ENCODE measurements at places on chromosomes 2 and 18.

DNA sequence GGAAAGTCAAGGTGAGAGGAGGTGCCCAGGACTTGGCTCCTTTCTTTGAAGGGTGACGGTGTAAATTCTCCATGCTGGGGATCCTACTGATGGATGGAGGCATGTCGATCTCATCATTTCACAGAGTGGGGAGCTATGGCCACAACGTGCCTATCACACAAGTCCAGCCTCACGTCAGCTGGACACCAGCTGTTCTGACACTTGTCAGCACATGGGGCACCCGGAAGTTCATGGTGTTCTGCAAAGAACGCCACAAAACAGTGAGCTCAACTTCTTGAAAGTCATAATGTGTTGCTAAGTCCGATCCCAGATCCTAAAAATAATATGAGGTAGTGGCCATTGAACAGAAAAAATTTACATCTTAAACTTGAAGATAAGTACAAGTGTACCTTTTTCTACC is 12.3 kb downstream of the PAX8 start:
- DNase-seq, result no peak

DNA sequence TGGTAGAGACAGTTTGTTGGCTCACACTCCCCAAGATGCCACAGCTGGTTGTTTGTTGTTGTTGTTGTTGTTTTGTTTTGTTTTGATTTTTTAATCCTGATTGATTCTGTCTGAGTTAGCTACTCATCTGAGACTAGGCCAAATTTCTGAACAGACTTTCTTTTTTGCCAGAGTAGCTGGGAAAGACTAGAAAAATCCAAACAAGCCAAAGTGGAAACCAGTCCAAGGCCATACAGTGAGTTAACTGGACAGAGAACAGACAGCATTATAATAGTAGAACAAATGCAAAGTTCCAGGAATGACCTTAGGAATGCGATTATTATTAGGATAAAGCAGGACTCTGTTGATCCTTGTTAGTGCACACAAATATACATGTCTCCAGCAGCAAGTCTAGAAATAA is 43.8 kb upstream of the CYP26B1 start:
- DNase-seq, result no peak

DNA sequence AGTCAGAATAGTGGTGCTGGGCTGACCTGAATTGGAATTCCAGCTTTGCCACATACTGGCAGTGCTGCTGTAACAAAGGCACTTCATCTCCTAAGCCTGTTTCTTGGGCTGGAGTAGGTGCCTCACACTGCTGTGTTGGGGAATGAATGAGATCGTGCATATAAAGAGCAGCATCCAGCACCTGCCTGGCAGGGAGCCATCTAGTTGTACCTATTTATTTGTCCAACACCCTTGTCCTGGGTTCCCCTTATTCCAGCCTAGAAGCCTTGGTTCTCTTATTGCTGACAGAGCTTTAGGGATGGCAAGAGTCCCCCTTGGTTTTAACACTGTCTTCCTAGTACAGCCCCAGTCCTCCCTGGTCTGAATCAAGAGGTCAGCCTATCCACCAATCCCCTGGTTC is 275.3 kb upstream of the RAB12 start:
- no peak for DNase-seq

- DNase-seq, result no peak
Measured at GRCh38 chr2:102470168-102470567, 2.9 kb upstream of the SLC9A4 start.

- no peak for DNase-seq
Measured at GRCh38 chr18:27054926-27055325, 130.2 kb downstream of the CHST9 start.

GRCh38 chr2:226409134-226409533 is 390.5 kb downstream of the IRS1 start:
- no peak for DNase-seq

DNA sequence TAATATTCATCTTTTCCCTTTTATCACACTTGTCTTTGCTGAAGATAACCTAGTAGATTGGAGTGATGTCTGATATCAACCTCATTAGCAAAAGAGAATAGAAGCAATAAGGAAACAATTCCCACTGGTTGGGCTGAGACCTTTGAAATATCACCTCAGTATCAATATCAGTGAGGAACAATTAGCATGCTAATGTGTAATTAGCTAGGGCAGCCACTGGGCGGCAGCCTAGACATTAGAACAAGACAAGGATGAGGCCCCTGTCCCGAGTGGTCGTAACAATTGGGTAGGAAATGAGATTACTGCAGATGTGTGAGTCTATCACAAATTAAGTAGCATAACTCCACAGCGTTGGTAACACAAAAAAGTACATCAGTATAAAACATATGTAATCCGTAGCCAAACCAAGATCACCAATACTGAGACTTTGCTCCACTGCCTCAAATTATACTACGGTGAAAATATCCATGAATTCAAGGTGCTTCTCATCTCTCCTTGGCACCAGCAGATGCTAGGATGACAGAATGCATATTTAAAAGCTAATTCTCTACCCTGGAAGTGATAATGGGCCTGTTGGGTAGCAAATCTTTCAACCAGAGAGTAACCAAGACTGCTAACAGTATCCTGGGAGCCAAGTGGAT is 99.1 kb downstream of the ALPK2 start:
- no peak for DNase-seq

GRCh38 chr2:224689539-224689938 is 26.6 kb downstream of the CCDC195 start:
- no peak for DNase-seq

GRCh38 chr2:170512266-170512665 is 202.9 kb upstream of the SP5 start:
- peak; percentile 58 for DNase-seq

- no peak for DNase-seq
Measured at GRCh38 chr2:241036964-241037421, 38.6 kb downstream of the SNED1 start.

- no peak for DNase-seq
Measured at GRCh38 chr2:110167326-110168000, 37.4 kb downstream of the NPHP1 start.

DNA sequence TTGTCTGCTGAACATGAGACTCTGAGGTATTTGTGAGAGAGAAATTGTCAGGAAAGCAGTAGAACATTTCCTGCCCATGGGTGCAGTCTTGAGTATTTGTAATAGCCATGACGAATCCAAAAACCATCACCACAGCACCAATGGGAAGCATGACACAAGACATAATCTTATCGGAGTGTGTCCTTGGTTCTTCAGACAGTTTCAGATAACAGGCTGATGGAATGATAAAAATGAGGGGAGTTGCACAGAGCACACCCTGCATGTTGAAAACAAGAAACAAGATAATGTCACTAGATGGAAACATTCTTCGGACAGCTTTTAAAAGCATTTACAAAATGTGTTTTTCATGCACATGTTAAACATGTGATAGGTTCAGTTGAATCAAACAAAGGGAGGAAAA is 56.9 kb downstream of the SLC38A11 start:
- DNase-seq, result no peak

GRCh38 chr2:207337234-207338219 is 171.8 kb upstream of the KLF7 start:
- no peak for DNase-seq

- DNase-seq, result no peak
Measured at GRCh38 chr2:10477443-10478297, 29.5 kb upstream of the ODC1 start.

- DNase-seq, result no peak
Measured at GRCh38 chr18:57543560-57543959, 42.9 kb downstream of the FECH start.

DNA sequence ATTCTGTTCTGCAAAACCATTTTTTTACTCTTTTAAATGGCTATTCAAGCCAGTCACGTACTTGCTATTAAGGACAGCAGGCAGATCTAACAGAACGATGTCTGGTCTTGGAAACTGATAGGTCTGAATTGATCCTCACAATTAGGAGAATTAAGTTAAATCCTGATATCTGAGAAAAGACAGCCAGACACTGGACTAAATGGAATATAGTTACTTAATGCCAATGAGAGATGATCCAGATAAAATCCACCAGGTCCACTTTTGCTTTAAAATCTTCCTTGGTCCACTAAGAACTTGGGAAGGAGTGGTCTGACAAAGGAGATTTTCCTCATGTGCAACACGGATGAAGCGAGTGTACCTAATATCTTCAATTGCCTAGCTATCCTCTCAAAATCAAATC is 86.9 kb downstream of the PLEKHM3 start:
- DNase-seq, result no peak

DNA sequence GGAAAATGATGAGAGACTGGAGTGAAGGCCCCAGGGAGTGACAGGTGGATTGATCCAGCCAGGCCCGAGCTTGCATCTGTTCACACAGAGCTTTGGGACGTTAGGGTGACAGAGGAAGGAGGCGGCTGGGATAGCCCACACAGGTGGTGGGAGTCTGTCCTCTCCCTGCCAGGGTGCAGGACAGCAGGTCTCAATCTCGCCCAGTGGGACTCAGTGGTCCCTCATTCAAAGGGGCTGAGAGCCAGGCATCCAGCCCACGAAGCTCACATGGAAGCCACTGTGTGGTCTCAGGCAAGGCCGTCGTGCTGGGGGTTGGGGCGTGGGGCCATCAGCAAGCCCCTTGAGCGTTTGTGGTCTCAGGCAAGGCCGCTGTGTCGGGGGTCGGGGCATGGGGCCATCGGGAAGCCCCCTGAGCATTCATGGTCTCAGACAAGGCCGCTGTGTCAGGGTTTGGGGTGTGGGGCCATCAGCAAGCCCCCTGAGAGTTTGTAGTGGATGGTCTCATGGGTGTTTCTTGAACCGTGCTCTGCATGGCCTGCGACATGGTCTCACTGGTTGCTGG is 8.3 kb downstream of the KCNG2 start:
- no peak for DNase-seq

GRCh38 chr2:20221555-20221973 is 3.4 kb downstream of the SDC1 start:
- no peak for DNase-seq

- DNase-seq, result no peak
Measured at GRCh38 chr2:135030826-135031225, 16.4 kb downstream of the MAP3K19 start.

DNA sequence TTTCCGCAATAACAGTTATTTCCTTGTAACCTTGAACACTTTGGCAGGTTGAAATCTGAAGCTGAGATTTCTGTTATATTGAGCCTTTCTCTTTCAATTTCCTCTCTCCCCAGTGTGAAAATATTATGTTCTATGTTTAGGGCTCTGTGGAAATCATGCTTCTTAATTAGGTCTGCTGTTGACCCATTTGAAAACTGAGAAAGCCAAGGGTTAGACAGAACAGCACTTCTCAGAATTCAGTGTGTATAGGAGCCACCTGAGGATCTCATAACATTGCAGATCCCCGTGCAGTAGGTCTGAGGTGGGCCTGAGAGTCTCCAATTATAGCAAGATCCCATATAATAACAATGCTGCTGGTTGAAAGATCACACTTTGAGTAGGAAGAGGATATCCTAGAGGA is 230.2 kb upstream of the NT5C1B start:
- DNase-seq, result no peak

GRCh38 chr2:96404446-96405373 is 69.1 kb downstream of the NCAPH start:
- DNase-seq, result peak; percentile 68

DNA sequence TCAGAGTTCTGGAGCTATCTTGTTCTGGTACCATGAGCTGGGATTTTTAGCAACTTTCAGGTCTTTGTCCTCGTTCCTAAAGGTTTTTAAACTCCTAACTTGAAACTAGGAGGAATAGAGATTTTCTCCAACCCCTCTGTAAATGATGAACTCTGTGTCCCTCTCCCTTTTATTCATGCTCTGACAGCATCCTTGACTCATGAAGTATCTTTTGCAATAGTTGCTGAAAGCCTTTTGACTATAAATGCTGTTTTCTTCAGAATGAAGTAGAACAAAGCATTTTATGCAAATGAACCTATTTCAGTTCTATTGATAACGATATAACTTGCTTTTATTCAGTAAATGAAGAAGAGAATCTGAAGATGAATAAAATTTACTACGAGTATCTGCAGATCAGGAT is 17.0 kb upstream of the MAPRE2 start:
- no peak for DNase-seq

GRCh38 chr2:191467113-191467512 is 210.8 kb upstream of the NABP1 start:
- no peak for DNase-seq

- no peak for DNase-seq
Measured at GRCh38 chr2:218261423-218262236, 815 bp downstream of the GPBAR1 start.

DNA sequence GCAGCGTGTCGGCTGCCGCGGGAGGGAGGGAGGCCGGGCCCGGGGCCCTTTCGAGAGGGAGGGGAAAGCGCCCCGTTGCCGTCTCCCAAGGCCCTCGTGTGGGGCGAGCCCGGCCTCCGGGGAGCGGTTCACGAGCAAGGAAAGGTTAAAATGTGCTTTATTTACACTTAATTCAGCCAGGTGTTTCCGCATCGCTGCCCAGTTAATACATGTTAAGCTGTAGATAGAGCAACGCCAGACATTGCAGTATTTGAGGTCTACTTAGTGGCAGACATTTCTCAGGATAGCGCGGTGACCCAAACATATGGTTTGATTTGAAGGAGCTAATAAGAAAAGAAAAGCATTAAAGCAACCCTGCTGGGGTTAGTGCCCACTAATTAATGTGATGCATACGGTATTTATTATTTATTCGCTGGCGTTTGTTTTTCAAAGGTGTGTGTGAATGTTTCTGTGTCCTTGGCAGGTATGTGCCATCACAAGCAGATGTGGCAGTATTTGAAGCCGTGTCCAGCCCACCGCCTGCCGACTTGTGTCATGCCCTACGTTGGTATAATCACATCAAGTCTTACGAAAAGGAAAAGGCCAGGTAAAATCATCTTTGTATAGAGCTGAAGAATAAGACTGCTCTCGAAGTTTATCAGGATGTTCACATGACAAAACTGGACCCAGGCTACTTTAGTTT is 571 bp downstream of the EEF1B2 start:
- no peak for DNase-seq

DNA sequence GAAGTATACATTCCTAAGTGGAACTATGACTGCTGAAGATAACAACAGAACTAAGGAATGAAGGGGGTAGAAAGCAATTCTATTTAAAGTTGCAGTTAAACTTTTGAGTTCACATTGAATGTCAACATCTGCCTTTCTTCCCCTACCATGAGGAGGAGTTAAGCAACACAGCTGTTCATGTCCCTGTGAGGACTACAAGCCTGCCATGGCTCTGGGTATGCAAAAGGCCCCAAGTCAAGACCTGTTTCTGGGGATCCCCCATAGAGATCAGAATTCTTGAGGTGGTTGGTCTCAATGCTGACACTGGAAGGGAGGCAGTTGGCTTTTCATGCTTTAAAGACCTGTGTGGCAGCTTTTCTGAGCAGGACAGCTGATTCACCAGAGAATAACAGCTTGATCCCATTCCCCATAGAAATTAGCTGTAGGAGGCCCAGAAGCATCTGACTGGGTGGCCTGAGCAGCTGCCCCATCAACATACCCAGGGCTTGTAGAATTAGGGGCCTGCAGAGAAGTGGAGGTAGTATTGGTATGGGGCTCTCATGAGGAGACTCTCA is 131.0 kb downstream of the SETBP1 start:
- no peak for DNase-seq

GRCh38 chr2:209121691-209122090 is 302.2 kb upstream of the MAP2 start:
- no peak for DNase-seq

DNA sequence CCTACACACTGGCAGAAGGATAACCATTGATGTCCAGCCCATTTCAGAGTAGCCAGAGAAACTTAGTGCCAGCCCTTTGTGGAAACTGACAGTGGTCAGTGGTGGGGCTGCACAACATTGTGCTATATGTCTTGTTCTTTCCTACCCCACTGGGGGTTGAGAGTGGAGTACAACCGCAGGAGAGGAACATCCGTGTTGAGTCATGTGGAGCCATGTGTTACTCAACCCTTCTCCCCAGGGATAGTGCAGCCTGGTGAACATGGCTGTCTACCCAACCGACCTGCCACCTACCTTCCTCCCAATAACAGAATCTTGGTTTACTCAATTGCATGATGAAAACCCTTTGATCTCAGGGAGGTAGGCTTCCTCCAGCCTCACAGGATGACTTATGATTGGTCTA is 65.3 kb upstream of the MAPK4 start:
- DNase-seq, result no peak

Data from occipital lobe (tissue), 3 donors.